ENCODE measurements at places on chromosomes 6 and 20. TPM values are rescaled to one million over a fixed set of nuclear protein-coding genes. Genes with fewer than 3 reads are reported as not detected.

The CASS4 gene
- not detected for total RNA-seq

The ENPP5 gene
- total RNA-seq = not detected

The SLC2A10 gene
- total RNA-seq = 3.7 TPM

The ABHD16B gene
- not detected for total RNA-seq

The KPNA5 gene
- 12.3 TPM for total RNA-seq

Data from bladder microvascular endothelial cell (primary cell).